DND-41 (cell line): ENCODE measurements at places on chromosomes 6 and 20.

DNA sequence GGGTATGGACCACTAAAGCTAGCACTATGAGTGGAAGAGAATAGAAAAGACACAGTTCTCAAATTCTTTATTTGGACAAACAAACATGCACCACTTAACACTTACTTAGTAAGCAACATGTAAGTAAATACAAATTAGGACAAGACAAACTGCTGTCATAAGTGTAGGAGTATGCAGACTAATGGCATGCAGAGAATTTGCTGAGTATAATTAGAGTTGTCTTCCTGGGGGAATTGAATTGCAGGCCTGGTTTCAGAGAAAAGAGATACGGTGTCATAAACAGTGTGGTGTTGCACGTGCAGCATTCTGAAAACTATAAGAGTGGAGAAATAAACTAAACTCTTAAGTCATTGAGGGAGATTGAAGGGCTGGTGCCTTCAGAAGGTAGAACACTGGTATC lies 125.2 kb upstream of the EYA4 start:
- no peak for DNase-seq

DNA sequence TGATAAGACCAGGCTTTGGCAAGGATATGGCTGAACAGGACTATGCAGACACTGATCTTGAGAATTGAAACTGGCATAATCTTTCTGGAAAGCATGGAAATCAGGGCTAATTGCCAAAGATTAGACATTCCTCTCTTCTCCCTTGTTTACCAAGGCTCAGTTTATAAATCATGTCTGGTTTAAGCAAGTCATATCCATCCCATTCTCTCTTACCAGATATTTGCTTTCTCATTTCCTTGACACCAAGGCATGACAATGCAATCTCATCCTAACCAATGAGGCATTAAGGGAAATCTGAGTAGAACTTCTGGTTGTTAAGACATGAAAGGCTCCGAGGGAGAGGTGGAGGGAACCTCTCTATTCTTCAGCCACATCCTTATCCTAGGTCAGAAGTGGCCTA lies 110.3 kb upstream of the CEP85L start:
- DNase-seq: no peak

- no peak for DNase-seq
These were observed 72.9 kb upstream of the GTSF1L start for GRCh38 chr20:43799741-43800140.

DNA sequence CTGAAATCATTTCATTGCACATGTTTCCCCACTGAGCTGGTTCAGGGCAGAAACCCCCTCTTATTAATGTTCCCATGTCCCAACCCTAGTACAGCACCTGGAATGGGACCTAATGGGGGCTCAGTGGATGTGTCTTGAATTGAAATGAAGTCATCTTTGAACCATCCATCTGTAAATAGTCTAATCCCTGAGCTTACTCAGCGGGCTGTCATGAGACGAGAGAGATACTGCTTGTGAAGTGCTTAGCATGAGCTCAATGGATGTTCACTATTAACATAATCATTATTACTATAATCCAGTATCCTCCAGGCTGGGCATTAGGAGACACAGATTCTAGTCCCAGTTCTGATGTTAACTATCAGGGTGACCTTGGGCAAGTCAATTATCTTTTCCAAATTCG lies 106.6 kb upstream of the LRFN2 start:
- DNase-seq: no peak

DNA sequence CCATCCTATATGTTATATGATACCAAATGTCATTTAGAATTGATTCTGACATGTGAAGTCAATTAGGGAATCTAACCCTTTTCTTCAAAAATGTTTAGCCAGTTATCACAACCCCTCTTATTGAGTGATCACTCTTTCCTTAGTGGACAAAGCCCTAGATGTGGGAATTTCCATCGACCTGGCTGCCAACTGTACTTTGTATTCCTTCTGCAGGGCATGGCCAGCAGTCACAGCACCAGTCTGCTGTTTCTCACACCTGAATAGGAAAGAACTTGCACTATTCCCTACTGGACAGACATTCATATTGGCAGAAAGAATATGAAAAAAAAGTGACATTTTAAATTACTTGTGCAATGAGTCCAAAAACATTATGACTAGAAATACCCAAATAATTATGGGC lies 271.0 kb downstream of the PACRG start:
- no peak for DNase-seq

GRCh38 chr6:35804996-35805736 lies at the start of gene LHFPL5:
Gene LHFPL5, plus strand, starts transcription at chr6:35805352. Its CDS starts 319 bp downstream, at chr6:35805671.
- DNase-seq: peak; percentile 75

DNA sequence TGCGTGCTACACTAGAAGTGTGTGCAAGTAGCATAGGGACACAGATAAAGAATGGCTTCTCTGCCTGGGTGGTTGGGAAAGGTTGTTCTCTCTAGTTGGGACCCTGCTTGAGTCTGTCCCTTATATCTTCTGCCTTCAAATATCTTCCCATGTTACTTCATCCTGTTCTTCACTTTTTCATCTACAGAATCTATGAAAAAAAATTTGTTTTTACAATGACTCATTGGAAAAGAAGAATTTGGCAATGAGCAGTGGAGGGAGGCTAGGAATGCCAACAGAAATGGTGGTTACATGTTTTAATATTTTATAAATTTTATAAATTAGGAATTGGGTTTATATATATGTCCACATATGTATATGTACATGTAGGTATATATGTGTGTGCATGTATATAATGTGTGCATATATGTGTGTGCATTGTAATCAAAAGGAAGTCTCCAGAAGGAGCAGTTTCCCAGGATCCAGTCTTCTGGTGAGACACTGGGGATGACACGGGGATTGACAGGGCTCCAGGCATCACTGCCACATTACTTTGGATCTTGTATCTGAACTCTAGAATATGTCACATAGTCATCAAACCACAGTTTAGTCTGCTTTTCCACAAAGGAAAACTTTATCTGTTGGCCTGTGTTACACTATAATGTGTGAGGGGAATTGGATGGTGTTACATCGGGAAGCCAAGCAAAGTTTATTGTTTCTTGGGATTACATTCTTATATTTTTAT lies 75.3 kb upstream of the RIPOR2 start:
- no peak for DNase-seq

GRCh38 chr6:169172946-169173345 lies 80.7 kb downstream of the THBS2 start:
- DNase-seq: no peak

DNA sequence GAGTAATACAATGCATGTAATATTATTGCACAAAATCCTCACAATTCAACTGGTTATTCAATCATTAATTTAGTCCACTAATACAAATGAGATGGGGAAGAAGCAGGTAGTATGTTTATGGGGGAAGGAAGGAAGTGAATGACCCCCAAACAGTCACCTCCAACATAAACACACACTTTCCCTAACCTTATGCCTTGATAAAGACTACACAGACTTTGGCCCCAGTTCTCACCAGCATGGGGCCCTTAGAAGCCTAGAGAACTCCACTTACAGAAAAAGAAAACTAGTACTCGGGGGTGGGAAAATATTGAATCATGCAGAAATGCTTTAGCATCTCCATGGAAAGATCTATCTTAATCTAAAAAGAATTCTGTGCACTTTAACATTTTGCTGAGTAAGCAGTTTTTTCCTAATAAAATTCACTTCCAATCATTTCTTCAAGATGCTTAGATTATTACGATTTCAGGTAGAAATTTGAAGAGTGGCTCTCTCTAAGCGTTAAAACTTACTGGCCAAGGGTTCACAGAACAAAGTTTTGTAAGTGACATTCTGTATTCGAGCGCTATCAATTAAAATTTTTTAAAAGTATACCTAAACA lies 18.8 kb downstream of the ARHGAP18 start:
- DNase-seq: no peak

DNA sequence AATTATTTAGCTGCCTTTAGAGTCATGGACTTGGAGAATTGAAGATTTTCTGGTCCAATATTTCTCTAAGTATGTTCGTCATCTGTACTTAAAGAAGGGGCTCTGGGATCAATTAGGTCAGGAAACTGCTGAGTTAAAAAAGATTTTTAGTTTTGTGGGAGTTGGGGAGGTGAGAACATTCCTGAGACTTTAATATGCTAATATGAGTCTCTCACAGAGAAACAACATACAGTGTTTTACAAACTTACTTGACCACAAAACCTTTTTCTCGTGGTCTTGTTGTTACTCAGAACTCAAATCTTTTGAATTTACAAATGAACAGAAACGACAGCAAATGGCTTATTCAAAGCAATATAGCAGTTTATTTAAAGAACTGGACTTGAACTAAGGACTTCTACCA lies 67.9 kb downstream of the LIN28B start:
- DNase-seq: no peak

GRCh38 chr20:32960849-32961731 lies 43.1 kb downstream of the SUN5 start:
- no peak for DNase-seq

- DNase-seq: no peak
These were observed 5.0 kb downstream of the TCP11 start for GRCh38 chr6:35136185-35136584.

GRCh38 chr6:169640983-169641382 lies 60.8 kb downstream of the WDR27 start:
- DNase-seq: no peak

- DNase-seq: no peak
These were observed 178.5 kb downstream of the SLC16A10 start for GRCh38 chr6:111265842-111266241.

GRCh38 chr6:108561742-108562502 lies 1.2 kb downstream of the FOXO3 start:
- DNase-seq: no peak

DNA sequence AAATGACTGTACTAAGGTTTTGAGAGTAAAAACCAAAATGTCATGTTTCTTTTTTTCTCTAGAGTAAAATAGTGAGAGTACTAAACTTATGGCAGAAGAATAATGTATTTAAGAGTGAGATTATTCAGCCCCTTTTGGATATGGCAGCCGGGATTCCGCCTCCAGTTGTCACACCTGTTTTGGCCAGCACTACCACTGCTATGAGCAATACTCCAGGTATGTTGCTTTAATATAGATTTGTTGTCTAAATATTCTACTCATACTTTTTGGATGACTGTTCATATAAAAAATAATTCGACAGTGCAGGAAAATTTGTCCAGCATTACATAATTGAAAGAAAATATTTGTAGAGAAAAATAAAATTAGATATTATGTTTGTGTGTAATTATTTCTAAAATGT lies 59.5 kb downstream of the SCAF8 start:
- DNase-seq: no peak
